ENCODE measurements at places on chromosomes 12 and 14.

DNA sequence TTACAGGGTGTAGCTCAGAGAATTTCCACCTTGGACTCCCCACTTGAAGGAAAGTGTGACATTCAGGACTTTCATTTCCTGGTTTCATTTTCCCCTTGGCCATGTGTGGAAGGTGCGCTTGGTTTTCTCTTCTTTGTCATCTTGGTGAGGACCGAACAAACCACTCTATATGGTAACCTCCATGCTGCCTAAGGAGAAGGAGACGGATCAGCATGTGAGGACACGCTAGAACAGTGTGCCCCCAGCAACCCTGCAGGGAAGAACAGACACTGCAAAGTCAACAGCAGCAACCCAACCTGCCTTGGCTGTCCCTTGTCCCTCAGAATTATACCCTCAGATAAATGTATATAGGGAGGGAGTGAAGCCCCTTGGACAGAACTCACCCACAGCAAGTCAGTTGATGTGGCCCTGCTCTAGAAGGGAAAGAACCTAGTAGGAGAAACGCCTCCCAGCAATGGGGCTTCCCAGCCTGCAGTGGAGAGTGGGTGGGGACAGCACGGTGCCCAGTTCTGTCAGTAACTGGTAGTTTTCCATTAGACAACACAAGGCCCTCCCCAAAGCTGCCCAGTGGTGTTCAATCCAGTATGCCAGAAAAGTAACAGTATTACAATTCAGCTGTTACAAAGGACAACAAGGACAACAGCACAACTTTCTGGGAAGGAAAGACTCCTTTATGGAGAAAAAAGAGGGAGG, 18.9 kb upstream of the COCH start:
- no peak for DNase-seq

DNA sequence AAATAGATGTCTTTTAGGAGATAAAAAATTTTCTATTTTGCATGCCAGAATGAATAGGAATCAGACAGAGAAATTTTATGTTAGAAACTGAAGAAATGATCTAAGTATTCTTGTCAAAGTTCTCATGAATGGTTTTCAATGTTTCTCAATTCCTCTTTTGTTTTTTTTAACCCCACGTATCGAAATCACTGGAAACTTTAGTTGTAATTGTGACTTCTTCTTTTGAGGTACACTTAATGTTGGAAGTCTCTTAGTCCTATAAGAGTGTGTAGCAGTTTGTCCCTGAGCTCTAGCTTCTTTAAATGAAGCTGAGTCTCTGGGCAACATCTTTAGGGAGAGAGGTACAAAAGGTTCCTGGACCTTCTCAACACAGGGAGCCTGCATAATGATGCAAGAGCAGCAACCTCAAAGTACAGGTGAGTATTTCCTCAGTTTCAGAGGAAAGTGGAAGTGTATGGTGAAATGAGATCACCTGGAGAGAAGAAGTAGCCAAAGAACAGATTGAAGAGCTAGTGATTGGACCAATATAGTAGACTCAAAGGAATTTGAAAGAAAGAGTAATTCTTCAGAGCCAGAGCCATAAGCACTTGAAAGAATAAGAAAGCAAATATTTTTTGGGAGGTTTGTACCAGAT, at the start of gene CLEC6A:
TSS of gene CLEC6A (plus strand) at position 236 of the 634 bp plus-strand sequence. CDS start at position 386, 150 bp downstream.
- no peak for DNase-seq

DNA sequence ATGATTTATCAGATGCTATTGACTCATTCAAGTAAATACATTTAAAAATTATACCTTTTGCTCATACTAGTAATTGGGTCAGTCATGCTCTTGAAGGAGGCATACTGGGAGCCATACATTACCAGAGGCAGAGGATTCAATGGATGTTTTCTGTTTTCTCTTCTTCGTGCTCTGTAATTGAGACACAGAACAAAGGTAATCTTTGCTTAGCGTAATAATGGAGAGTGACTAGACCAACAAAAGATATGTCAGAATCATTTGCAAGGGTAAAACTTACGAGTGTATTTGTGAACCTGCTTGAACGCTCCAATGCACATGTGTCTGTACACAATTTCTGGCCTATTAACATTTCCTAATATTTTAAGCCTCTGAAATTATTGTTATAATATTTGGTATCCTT, 296.4 kb downstream of the FOXG1 start:
- no peak for DNase-seq

GRCh38 chr12:100075598-100075997, 67.1 kb downstream of the BLTP3B start:
- DNase-seq = no peak

GRCh38 chr14:52706286-52706685, 714 bp upstream of the PSMC6 start:
- no peak for DNase-seq

DNA sequence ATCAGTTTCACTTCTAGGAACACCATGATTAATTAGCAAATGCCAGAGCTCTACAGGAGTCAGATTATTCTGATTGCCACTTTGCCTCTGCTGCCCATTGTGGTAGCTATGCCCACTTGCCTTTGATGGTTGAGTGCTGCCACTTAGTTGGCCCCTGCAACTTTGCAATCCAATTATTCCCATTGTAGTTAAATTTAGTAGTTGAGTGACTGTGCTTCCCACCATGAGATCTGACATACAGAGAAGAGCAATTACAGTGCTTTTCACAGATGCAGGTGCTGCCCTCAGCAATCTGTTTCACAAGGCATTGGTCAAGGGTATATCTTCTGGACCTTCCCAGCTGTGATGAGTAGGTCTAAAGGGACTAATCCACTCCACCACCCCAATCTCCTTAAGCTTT, 468.4 kb upstream of the RGS6 start:
- no peak for DNase-seq

DNA sequence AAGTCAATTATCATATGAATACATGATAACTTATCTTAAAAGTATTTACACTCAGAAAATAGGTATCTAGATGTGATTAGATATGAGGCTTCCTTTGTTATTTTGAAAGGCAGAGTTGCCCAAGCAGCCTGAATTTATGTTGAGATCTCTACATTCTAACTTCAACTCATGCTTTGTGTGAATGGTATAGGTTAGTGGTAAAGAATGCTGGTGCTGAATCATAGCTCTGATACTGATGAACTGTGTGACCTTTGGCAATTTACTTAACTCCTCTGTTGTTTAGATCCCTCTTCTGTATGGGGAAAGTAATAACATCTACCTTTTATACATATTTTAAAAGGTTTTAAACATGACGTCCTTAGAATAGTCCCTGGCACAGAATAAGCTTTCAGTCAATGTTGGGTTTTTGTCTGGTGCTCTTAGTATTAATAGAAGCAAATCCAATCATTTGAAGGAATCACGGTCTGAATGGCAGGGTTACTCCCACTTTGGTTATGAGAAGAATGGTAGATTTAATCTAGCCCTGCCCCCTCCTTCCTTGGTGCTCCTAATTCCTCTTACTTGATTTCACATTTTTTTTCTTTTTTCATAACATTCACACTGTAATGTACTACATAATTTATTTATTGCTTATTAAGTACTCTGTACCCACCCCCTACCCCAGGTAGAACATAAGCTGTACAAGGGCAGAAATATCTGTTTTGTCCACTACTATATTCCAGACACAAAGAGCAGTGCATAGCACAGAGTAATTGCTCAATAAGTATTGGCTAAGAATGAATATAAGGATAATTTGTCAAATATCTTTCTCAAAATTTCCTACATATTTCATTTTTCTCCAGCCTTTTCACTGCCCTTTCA, 203.3 kb upstream of the KRR1 start:
- DNase-seq = no peak

- DNase-seq = no peak
Measured at GRCh38 chr12:52617403-52617785, 965 bp downstream of the KRT73 start.

- DNase-seq = no peak
Measured at GRCh38 chr14:51716610-51717009, 64.9 kb downstream of the FRMD6 start.

DNA sequence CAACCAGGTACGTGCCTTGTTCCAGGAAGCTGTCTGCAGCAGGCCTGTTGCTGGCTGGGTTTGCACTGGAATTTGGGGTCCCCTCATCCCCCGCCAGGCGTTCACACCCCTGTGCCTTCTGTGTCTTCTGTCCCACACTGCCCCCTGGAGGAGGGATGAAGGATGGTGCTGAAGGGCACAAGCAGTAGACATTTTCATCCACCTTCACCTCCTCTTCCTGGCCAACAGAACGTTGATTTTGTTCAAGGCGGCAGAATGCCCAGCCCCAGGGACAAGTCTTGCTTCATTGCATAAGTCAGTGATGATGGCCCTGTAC, 122.1 kb downstream of the CALM1 start:
- no peak for DNase-seq

DNA sequence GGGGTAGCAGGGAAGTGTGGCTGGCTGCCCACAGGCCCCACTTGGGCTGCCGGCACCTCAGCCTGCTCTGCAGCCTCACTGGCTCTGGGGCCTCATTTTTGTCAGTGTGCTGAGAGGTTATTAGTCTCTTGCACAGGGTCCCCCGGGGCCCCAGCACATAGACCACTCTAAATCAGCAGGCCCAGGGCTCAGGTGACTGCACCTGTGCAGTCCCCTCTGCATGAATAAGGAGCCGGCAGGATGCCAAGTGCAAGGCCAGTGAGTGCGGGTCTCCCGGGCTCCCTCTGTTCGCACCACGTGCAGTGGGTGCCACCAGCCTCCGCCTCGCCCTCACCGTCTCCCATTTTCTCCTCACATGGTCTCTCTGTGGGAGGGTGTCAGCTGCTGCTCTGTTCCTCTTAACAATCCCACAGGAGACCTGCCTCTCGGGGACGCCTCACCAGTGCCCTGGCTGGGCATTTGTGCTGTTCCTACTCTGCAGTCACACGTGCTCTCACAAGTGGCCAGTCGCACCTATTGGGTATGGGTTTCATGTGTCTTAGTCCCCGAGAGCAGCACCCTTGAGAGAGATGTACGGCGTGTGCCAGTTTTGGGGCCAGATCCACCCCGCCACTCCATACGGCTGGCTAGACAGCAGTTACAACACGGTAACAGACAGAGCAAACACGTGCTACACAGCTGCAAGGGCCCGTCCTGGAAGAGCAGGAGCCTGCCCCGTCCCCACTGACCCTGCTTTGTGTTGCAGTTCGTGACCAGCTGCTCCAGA, 40.4 kb downstream of the MMAB start:
- no peak for DNase-seq

Measured in NT2/D1 (cell line).